ENCODE measurements at places on chromosomes 7 and 10.

- no peak for DNase-seq
Observed at GRCh38 chr10:104657457-104657856, 16.4 kb downstream of the SORCS3 start.

DNA sequence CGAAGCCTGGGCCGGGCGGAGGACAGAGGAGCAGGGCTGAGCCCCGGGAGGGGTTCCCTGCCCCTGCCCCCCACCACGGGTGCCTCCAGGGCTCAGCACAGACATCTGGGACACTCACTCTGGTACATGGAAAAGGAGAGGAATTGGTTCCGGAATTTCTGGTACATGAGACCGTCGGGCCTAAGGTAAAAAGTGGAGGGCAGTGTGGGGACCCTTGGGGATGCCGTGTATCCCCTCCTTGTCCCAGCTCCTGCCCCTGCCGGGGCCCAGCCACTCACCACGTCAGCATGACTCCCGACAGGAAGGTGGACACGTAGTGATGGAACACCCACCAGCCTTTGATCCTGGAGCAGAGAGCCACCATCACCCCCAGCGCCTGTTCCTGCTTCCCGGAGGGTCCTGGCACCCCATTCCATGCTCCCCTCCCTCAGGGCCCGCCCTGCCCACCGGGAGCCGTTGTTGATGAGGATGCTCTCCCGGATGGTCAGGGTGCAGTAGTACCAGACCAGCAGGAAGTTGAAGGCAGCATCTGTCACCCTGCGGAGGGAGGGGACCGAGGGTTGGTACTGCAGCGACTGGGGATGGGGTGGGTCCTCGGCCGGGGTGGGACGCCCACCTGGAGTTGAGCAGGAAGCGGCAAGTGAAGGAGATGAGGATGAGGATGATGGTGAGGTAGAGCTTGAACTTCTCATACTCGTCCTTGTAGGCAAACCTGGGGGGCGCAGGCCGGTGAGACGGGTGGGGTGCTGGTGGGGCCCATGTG is 6.4 kb downstream of the TMEM120A start:
- DNase-seq, result no peak

GRCh38 chr7:128388145-128388485 is 21.7 kb downstream of the IMPDH1 start:
- no peak for DNase-seq

DNA sequence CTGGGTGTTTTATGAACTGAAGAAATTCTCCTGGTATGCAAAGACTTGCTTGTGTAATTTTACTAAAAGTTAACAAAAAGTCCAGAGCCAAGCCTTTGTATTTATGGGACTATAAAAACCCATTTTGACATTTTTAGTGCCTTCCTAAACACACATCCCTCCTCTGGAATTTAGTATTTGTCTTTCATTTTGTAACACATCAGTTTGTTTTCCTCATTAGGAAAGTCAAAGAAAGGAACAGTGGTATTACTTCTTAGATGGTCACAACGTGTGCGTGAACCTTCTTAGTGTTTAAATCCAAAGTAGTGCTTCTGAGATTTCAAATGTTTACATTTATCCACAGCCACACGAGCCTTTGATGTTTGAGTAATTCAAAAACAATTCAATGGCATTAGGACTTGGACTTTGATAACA is 103.2 kb upstream of the TMEM106B start:
- no peak for DNase-seq

GRCh38 chr10:83934062-83934461 is 205.2 kb upstream of the GHITM start:
- no peak for DNase-seq

- DNase-seq, result no peak
Observed at GRCh38 chr10:10959666-10960065, 58.0 kb upstream of the CELF2 start.

DNA sequence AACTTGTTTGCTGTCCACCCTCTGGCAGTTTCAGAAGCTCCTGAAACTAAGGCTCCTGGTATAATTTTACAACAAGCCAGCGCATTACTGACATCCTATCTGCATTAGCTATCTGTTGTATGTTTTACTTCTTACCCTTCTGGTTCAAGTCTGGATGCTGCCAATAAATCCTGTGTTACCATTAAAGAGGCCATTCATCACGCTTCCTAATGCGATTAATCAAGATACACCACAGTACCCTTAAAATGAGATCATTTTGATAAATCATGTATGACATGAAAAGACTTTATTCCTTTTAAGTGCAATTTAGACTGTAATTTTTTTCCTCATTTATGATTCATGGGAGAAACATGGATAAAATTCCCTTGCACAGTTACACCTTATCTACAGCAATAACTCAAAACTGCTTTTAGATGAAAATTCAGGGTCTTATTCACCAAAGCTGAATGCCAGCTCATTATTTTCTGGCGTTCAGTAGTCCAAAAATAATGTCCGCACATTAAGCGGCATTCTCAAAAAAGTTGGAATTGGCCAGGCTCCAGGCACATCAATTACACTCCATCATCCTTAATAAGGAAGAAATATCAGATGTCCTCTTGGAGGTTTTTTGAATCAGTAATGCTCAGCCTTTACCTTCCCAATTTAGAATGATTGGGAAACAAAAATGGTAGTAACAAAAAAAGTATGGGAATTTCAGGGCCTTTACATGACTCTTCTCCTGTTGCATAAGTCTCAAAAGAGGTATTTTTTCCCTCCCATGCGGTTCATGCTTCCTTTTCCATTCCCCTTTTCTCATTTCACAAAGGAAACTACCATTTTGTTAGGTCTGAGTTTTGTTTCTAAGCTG is 878.5 kb downstream of the LRMDA start:
- no peak for DNase-seq

- no peak for DNase-seq
Observed at GRCh38 chr7:73970801-73971229, 57.2 kb upstream of the ELN start.

DNA sequence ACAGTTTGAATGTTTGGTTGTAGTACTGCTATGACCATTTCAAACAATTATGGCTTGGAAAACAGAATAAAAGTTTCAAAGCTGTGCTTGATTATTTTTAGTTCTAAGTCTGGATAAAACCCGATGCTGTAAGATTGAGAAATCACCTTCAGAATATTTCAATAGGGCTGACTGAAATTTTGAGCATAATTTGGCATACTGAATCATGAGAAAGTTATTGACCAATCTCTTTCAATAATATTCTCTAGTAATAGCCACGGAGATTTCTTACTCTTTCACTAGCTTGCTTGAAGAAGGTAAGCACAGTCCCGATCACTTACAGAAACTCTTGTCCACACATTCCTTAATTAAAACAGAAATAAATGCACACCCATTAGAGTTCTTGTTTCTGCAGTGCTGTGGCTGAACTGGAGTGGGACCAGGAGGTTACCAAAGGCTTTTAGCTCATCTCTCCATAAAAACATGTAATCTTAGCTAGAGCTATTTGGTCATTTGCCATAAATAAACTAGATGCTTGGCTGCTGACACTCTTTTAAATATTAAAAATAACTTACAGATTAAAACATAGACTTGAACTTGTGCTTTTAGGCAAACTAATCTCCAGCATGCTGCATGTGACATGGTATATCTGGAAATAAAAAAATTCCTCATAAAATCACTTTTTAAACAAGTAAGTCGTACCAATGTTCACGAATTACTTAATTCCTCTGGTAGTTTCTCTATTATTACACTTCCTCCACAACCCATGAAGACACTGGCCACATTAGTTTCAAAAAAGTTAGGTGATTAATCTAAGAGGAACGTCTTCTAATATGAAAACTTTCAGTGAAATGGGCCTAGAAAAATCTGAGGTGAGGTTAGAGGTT is 97.8 kb downstream of the AGMO start:
- DNase-seq, result no peak

DNA sequence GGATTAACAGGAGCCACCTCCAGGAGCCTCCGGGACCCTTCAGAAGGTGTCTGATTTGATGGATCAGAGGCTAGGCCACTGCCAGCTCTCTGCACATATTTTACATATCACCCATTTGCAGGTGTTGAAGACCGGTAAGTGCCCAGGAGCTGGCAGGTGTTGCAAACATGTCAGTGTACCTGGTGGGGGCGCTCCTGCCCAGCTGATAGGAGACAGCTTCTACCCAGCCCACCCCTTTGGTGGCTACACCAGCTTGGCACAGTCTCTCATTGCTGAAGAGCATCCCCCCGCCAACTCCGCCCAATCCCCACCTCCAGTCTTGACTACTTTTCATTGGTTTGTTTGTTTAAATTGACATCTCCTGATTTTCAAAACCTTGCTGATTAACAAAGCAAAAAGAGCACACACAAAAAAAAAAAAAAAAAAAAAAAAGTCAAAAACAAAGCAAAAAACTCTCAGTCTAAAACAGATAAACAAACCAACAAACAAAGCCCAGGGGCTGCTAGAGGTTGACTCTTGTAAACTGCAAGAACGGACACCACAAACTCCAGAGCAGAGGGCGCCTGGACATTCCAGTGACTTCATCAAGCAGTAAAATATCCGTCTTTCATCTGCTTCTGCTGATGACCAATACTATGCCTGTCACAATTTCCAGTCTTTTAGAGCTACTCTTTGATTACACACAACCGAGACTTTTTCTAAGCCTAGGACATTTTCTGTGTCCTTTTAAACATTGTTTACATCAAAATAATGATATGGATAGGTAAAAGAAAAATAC is 275.3 kb downstream of the NRG3 start:
- no peak for DNase-seq

- DNase-seq, result no peak
Observed at GRCh38 chr10:79116368-79116767, 47.6 kb downstream of the ZMIZ1 start.

DNA sequence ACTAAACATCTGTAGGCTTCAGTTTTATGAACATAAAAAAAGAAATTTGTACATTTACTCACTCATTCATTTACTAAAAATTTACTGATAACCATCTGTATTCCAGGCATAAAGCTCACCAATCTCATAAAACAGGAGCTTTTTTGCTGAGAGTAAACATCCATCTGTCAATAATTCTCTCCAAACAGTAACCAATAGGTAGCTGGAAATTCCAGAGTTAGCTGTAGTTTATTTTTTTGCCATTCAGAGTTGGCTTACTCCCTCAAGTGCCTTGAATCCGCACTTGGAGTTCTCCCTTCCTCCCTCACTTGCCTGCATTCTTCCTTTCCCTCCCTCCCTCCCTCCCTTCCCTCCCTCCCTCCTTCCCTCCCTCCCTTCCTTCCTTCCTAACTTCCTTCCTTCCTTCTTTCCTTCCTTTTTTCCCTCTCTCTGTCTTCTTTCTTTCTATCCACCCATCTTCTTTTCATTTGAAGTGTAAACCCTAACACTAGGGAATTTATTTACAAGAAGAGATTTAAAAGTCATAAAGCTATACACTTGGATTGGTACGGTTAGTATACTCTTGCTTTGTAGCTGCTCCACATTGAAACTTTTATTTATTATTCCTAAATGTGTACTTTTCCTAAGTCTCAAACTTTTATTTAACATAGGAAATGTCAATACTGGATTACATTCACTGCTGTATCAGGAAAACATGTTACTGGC is 44.6 kb upstream of the BICC1 start:
- no peak for DNase-seq

DNA sequence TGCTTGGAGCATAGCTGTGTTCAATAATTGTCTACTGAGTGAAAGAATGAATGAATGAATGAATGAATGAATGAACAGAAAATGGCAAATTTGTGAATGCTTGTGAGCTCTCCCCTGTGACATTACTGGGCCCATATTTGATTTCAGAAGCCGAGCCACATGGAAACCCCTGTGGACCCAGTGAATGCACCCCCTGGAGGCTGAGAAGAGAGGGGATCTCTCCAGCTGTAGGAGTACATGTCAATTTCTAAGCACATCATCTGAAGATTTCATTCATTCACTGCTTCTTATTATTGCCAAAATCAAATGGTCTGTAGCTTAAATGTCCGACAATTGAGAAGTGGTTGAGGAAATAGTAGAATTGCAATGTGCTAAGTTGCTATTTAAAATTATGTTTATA is 58.3 kb upstream of the DOCK1 start:
- no peak for DNase-seq

DNA sequence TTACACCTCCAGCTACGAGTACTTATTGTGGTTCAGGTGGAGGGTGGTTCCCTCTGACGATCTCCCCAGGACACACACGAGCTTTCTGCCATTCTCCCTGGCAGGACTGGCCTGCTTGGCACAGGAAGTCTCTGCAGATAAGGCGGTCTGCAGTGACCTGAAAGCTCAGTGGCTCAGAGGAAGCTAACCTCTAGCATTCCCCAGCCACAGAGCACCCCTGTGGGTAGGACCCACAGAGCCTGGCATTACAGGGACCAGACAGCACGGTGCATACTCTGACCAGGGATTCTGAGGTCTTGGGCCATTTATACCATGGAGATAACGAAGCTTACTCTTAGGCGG is 1.9 kb upstream of the GPR146 start:
- no peak for DNase-seq

DNA sequence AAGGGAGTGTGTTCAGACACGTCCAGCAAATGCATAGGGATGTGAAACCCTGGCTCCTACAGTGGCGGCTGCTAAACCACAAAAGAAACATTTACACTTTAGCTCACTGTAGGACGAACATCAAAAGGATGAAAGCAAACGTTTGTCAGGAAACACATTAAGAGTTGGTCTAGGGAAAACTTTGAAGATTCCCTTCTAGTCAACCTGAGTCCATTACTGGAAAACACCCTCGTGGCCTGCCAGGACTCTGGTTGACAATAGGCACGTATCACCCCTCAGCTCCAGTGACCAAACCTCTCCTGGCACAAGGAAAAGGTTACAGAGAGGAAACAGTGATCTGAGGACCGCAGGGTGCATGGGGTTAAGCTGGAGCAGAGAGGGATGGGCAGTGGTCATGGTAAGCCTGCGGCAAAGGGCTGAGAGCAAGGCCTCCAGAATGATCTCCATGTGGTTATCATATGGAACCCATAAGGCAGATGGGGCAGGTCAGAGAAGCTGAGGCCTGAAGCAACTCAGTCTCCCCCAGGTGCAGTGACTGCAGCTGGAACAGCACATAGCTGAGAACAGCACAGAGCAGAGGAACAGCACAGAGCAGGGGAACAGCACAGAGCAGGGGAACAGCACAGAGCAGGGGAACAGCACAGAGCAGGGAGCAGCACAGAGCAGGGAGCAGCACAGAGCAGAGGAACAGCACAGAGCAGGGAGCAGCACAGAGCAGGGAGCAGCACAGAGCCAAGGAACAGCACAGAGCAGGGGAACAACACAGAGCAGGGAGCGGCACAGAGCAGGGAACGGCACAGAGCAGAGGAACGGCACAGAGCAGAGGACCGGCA is 49.9 kb downstream of the CHST15 start:
- no peak for DNase-seq

DNA sequence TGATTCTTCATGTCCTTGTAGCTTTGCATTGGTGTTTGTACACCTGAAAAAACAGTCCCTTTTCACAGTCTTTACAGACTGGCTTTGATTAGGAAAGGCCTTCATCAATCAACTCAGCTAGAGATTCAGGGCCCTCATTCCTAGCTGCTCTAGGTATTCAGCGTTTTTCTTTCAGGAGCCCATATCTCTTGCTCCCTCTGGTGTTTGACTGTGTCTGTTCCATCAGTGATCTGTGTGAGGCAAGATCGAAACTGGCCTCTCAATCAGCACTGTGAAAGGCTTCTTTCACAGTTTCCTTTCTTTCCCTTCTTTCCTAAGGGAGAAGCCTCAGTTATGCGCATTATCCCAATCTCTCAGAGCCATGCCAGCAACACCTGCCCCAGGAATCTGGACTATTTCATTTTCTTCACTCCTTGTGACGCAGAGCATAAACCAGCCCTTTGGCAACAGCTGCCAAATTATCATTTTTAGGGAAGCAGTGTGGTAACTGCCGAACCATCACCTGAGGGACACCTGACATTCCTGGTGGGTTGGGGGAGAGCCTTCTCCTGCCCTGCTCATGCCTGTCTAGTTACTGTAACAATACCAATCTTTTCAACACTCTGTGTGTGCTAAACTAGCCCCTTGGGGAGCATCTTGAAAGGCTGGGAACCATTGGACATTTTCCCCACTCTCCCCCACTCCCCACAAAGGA is 75.7 kb upstream of the CCDC71L start:
- DNase-seq, result no peak

- no peak for DNase-seq
Observed at GRCh38 chr7:138025215-138026186, 23.6 kb upstream of the CREB3L2 start.

Data from stimulated activated CD8-positive, alpha-beta memory T cell treated with anti-CD3 and anti-CD28 coated beads, Interleukin-15, amount 100 ng/mL, for 4 hours (primary cell).